NCI-H1092 (cell line): ENCODE measurements at places on chromosomes 11 and 22.

GRCh38 chr11:72690166-72690565 is 15.9 kb upstream of the PDE2A start:
- DNase-seq: no peak

GRCh38 chr11:75986966-75987365 is 172.0 kb downstream of the UVRAG start:
- DNase-seq: no peak

- DNase-seq: no peak
Observed at GRCh38 chr11:68077617-68078582, 39.1 kb downstream of the TCIRG1 start.

- DNase-seq: no peak
Observed at GRCh38 chr11:12860827-12861226, 148.3 kb upstream of the RASSF10 start.

DNA sequence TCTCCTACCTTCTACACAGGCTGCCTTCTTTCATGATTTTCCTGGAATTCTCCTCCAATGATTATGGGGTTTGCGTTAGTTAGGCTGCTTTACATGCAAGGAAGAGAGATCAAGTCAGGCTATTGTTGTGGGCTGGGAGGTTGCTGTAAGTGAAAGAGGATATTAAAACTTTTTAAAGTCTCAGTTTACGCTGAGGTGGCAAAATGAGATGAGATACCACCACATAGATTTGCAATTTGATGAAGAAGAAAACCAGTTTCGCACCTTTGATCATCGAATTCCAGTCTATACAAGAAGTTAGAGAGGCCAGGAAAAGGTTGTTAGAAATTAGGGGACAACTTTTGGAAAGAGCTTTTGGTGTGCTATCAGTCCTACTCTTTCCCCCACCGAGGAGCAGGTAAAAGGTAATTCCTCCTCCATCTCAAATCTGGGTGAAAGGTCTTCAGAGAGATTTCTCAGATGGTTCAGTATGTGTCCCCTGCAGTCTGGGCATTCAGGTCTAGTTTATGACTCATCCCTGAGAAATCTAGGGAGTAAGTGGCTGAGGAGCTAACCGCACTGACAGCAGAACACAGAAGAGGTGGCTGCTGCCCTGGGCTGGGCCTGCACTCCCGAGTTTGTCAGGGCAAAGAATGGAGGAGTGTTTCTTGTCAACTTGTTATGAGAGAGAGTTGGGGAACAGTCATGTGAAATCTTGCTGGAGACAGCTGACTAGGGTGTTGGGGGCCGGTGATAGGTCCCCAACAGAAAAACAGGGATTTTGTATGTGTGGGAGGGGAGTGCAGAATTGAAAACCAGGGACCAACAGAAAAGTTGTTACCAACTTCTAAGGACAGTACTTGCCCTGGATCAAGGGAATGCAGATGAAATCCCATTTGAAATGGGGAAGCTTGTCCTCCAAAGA is 34.7 kb downstream of the CCDC83 start:
- DNase-seq: no peak
